ENCODE measurements at places on chromosomes 7 and 10.

DNA sequence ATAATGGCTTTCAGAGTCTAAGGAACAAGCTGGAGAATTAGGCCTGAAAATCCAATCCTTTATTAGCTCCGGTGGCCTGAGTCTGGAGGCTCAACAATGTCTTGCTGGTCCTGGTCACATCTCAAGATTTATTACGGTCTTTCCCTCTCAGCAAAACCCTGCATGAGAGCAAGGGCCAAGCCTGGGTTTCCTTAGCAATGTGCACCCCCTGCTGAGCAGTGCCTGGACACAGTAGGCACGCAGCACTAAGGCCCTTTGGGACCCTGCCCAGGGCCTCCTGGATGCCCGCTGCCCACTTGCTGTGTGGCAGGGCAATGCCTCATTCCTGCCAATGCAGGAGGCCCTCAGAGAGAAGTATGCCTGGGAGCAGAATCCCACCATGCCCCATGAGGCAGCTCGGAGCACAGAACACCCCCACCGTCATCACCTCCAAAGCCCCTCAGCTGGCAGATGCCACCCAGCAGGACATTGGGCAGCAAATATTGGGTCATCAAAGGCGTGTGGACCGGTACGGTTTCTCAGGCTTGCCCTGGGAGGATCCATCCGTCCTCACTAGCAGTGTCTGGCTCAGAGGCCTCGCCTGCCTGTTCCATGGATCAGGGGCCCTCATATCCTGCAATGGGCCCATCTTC, 156.4 kb downstream of the OAT start:
- no peaks in the 10 kb centered on the region for H3K36me3 ChIP-seq
- no peaks in the 10 kb centered on the region for H3K4me1 ChIP-seq

DNA sequence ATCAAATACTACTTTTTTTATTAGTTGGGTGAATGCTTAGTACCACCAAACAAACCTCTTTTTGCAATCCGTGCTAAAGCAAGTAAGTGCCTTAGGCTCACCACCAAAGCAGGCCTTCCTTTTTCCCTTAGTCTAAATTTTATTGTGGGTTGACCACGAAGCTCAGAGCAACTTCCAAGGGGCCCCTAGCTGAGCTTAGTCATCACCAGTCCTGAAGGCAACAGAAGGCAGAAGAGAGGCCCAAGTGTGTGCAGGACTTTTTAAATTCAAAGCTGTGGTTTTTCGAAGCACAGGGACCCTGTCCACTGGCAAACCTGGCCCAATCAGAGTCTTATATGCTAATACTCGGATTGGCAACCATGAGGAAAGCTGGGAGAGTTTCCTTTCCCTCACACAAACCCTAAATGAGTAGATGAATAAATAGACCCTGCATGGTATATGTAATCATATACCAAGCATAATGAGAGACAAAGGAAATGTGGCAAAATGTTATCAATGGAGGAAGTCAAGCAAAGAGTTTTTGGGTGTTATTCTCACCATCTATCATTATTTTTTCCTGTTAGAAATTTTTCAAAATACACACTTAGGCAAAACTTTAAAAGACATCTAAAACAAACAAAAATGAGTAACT, 453.2 kb upstream of the GALNT17 start:
- H3K36me3 ChIP-seq = no peaks in the 10 kb centered on the region
- H3K27me3 ChIP-seq = no peaks in the 10 kb centered on the region
- H3K27ac ChIP-seq = no peak overlapping the region
- no peaks in the 10 kb centered on the region for H3K4me1 ChIP-seq

GRCh38 chr10:5468262-5469106, 30.9 kb downstream of the CALML5 start:
- H3K4me3 ChIP-seq = no peak overlapping the region
- H3K36me3 ChIP-seq = no peaks in the 10 kb centered on the region
- no peak for DNase-seq

GRCh38 chr10:103884681-103885139, 29.3 kb upstream of the SH3PXD2A start:
- H3K36me3 ChIP-seq = no peaks in the 10 kb centered on the region
- H3K4me1 ChIP-seq = no peaks in the 10 kb centered on the region
- H3K27ac ChIP-seq = no peak overlapping the region
- H3K4me3 ChIP-seq = no peak overlapping the region
- no peak for DNase-seq
- H3K27me3 ChIP-seq = no peaks in the 10 kb centered on the region

DNA sequence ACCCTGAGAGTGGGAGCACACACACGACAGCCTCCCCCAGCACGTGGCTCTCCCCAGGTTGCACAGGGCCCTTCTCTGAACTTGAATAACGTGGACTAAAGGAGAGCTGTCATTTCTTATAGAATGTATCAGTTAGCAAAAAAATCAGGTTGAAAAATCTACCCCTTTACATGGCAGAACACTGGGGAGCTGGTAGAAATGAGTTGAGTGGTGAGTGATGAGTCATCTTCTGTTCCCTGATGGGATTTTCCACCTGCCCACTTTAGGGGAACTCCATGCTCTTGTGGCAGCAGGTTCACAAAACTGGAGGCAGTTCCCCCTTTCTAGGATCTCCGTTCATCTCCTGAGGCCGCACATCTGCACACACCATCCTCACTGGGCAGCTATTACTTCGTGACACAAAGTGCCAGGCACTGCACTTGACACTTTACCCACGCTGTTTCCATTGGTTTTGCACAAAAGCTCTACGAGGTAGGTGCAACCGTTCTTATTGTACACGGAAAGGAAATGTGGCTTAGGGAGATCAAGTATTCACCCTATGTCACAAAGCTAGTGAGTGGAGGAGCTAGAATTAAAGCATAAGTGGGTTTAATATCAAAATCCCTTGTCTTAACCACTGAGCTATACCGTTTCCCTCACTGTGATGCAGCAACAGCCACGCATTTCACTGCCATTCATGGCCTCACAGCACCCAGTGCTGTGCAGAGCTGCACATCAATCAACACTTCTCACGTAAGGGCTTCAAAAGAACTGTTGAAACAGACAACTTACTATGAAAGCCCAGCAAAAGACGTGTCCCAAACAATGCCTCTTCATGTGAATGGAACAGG, 80.2 kb downstream of the RNF216 start:
- no peak overlapping the region for H3K27ac ChIP-seq
- H3K4me3 ChIP-seq = no peak overlapping the region
- H3K36me3 ChIP-seq = no peaks in the 10 kb centered on the region
- no peak for DNase-seq
- H3K4me1 ChIP-seq = no peaks in the 10 kb centered on the region
- no peaks in the 10 kb centered on the region for H3K27me3 ChIP-seq

DNA sequence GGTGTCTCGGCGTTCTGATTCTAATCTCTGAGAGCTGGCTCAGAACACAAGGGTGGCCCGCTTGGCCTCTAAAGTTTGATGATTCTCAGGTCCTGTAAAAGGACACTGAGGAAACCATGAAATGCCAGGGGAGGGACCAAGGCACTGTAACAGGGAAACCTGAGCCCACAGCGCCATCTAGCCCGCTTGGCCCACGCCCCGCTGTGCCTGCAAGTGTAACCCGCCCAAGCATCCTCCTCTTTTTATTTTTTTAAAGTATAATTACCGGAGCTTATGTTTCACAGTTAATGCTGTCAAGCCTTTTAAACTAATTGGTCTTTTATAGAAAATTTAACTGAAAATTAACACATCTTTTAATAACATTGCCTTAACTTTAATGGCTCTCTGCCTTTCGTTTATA, 734.7 kb downstream of the KCNMA1 start:
- DNase-seq = no peak
- no peaks in the 10 kb centered on the region for H3K36me3 ChIP-seq
- no peaks in the 10 kb centered on the region for H3K4me1 ChIP-seq
- no peak overlapping the region for H3K4me3 ChIP-seq

DNA sequence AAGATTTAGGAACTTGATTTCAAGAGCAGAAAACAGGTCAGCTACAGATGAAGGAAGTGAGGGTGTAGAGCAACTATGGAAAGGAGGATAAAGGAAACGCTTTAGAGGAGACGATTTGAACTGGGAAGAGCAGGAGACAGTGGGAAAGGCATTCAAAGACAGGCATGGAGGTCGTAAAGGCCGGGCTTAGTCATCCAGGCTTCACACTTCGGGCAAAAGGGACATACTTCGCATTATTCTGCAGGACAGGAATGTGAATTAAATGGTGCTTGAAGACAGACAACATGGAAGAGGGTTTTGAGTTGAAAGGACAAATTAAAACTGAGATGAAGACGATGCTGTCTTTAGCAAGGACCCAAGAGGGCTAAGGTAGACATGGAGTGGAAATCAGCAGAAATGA, 8.1 kb downstream of the FAM171A1 start:
- no peaks in the 10 kb centered on the region for H3K27me3 ChIP-seq
- DNase-seq = no peak
- H3K4me3 ChIP-seq = no peak overlapping the region
- no peak overlapping the region for H3K27ac ChIP-seq

DNA sequence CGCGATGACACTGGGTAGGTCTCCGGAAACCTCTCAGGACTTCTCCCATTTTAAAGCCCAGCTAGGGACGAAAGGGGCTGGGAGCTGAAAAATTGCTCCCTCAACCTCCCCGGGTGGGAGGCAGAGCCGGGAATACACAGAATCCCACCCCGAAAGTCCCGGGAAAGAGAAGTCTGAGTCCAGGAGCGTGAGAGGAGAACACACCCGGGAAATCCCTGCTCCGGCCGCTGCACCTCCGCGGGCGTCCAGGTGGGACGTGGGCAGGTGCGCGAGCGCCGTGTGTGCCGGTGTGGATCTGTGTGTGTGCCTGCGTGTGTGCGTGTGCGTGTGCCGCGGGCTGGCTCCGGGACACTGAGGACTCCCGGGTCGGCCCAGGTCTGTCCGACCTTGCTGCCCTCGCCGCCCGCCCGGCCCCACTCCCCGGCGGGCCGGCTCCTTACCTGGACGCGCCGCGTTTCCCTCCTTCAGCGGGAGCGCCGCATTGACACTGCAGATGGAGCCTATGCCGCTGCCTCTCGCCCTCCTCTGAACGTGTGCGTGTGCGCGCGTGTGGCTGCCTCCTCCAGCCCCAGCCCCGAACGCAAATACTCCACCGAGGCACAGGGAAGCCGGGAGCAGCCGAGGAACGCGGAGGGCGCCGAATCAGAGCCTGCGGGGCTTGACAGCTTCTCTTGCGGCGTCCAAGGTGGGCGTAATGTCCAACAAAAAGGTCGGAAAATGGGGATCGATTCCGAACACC, at the start of gene PLXNA4:
PLXNA4 (minus strand) TSS at position 489 of the 739 bp plus-strand sequence. CDS start 67,777 bp downstream, outside the sequence.
- DNase-seq = no peak
- H3K4me1 ChIP-seq = no peaks in the 10 kb centered on the region
- H3K4me3 ChIP-seq = peak within 1 kb of the TSS; percentile 77
- H3K36me3 ChIP-seq = no peaks in the 10 kb centered on the region

DNA sequence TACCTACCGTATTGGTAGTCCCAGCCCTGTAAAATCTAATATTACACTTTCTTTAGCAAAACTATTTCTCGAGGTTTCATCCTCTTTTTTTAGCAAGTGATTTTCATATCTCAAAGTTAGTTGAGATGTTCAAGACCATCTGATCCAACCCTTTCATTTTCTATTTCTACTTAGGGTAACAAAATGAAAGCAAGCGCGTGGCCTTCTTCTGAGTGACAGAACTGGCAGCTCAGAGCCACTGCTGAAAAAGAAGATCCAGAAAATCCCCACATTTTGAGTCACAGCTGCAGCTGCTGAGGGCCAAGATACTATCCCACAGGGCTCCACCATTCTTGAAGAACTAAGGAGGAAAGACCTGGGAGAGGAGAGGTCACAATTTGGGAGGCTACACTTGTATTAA, 24.8 kb upstream of the ZNF800 start:
- DNase-seq = no peak
- H3K4me3 ChIP-seq = no peak overlapping the region
- H3K27me3 ChIP-seq = no peaks in the 10 kb centered on the region
- H3K4me1 ChIP-seq = no peaks in the 10 kb centered on the region
